Stimulated activated CD8-positive, alpha-beta memory T cell treated with anti-CD3 and anti-CD28 coated beads, Interleukin-4, amount 100 ng/mL, for 1 hour (primary cell): ENCODE measurements at places on chromosomes 12 and 14.

GRCh38 chr14:62431496-62431895 is 613.8 kb downstream of the KCNH5 start:
- no peak for DNase-seq

DNA sequence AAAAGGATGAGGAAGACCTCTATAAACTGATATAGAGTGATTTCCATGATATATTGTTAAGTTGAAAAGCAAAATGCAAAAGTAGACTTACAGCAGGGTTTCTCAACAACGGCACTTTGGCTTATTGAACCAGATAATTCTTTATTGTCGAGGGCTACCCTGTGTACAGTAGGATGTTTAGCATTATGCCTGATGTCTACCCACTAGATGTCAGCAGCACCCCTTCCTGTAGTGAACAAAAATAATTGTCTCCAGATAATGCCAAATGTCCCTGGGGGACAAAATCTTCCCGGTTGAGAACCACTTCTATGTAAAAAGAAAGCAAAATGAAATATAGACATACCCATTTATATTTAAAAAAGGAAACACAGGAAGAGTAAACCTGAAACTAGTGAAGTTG is 32.4 kb downstream of the ABCD2 start:
- DNase-seq = no peak

GRCh38 chr14:102507857-102508312 is 1.7 kb downstream of the ANKRD9 start:
- no peak for DNase-seq

DNA sequence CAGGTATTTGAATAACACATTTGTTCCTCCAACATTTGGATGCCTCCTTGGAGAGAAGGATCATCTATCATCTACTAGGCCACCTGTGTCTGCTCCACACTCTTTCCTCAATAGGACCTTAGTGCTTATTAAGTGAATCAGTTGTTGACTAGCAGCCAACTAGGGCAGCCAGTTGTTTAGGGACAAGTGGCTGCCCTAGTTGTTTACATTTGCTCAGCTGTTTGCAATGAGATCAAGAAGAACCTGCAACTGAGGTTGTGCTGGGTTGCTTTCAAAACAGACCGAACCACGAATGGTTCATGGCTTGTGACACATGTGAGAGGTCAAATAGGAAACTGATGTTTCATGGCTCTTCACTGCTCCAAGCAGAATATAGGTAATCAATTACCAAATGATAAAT is 53.8 kb downstream of the TMCC3 start:
- DNase-seq = no peak

- DNase-seq = no peak
These were observed at the start of gene INHBE for GRCh38 chr12:57454566-57455373. TSS of gene INHBE (plus strand) at chr12:57455307. CDS start at chr12:57455537, 230 bp downstream.

GRCh38 chr14:96030108-96030760 is 8.9 kb upstream of the C14orf132 start:
- no peak for DNase-seq

DNA sequence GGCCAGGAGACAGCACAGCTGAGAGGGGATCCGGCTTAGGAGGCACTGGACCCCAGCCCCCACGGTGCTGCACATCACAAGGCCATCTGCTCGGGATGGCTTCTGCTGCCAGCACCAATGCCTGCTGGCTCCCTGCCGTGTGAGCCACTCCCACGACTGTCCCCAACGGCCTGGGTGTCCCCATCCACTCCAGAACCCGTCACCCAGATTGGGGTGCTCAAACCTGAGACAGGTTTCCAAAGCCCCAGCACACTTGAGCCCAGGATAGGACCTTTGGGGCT is 102.4 kb downstream of the RFLNA start:
- no peak for DNase-seq
